Calu3 (cell line): ENCODE measurements at places on chromosomes 5 and 9.
A peak's percentile ranks its signal among the peaks of the same experiment; 100 is the strongest.

DNA sequence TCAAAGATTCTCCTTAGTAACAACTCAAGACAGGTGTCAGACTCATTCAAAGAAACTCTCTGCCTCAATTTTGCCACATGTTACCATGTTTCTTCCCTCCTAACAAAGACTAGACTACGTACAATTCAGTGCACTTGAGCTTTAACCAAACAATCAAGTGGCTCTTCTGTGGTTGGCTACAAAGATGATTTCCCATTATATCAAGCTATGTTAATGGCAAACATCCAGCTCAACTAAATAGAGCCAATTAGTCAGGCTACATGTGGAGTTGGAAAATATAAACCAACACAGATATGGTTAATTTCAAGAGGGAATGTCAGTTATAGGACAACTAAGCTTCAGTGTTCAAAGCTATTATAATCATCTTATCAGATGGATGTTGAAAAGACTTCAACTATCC lies 29.2 kb upstream of the ADRA1B start:
- no peak for DNase-seq

DNA sequence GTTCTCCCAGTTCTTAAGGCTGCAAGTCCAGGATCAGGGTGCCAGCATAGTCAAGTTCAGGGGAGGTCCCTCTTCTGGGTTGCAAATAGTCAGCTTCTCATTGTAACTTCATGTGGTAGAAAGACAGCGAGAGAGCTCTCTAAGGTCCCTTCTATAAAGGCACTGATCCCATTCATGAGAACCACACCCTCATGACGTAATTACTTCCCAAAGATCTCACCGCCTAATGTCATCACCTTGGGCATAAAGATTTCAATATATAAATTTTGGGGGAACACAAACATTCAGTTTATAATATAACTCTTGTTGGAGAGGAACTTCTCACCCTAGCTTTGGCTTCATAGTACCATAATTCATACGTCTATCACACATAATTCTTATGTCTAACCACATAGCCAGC lies 203.9 kb upstream of the VLDLR start:
- no peak for DNase-seq

DNA sequence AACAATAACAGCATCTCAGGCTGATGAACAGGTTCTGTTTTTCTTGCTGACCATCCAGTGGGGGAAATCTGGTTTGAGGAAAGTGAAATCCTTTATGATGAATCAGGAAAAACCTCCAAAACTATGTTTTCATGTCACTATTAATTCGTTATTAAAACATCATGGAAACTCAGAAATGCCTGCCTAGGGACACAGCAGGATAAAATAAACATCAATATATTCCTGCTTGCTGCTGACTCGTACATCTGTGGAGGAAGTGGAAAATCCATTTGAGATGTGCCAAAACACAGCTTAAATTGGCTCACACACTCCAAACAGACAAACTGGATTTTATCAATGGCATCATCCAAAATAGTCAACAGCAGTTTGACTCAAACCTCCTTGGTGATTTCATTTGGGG lies 53.0 kb downstream of the TEK start:
- DNase-seq, result no peak

- no peak for DNase-seq
Measured at GRCh38 chr5:171444582-171444981, 25.1 kb downstream of the FGF18 start.

- DNase-seq, result no peak
Measured at GRCh38 chr9:106886111-106887046, 23.4 kb downstream of the ZNF462 start.

DNA sequence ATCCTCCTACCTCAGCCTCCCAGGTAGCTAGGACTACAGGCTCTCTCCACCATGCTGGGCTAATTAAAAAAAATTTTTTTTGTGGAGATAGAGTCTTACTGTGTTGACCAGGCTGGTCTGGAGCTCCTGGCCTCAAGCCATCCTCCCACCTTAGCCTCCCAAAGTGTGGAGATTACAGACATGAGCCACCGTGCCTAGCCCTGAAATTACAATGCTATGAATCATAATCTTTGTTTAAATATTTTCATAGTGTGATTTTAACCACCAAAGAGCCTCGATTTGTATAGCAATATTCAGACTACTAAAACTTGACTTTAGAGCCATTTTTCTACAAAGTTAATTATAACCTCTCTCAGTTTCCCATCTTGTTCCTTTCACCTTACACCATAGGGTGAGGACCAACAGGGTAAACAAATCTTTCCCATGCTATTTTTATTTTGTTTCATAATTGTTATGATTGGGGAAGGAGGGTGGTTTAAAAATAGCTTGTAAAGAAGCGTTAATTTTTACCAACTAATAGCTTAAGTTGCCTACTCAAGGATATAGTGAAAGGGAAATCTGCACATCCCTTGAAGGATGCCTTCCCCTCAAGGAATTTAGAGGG lies 32.7 kb downstream of the UBE2D2 start:
- peak; percentile 67 for DNase-seq

- DNase-seq, result no peak
Measured at GRCh38 chr9:135579889-135580660, 18.5 kb downstream of the PAEP start.

GRCh38 chr9:114282104-114282485 lies 40.8 kb upstream of the ORM1 start:
- no peak for DNase-seq

DNA sequence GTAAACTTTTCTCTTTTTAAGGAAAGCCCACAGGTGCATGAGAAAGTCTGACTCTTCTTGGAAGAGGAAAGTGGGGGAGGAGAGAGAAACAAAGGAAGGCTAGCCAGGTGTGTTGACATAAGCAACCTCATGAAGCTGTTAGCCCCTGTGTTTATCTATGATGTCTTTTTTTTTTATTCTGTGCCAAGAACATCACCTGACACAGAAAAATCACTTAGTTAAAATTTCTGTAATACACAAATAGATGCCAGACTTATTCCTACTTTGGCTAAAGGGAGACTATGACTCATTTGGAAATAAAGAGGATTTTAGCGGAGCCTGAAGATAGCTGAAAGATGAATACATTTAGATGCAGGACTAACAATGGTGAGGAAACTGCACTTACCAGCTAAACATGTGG lies 58.3 kb downstream of the BAAT start:
- no peak for DNase-seq

- DNase-seq, result no peak
Measured at GRCh38 chr9:109535365-109535764, 37.3 kb upstream of the PTPN3 start.

GRCh38 chr5:110663525-110663924 lies 62.9 kb downstream of the TMEM232 start:
- DNase-seq, result no peak

DNA sequence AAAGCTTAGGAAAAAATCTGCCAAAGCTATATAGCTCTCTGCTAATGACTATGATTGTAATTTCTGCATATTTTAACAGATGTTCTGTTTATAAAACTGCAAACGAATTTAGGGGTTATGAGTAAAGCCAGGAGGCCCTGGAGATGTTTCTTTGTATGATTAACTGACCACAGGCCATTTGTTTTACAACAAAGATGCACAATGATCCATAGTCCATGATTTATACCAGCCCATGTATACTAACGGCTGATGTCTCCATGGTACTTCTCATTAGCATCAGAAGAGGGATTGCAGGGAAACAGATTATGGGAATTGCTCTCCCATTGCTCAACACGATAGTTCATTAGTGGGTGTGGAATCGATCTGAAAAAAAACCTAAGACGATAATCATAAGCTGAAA lies 78.9 kb downstream of the PPP2R2B start:
- DNase-seq, result no peak

DNA sequence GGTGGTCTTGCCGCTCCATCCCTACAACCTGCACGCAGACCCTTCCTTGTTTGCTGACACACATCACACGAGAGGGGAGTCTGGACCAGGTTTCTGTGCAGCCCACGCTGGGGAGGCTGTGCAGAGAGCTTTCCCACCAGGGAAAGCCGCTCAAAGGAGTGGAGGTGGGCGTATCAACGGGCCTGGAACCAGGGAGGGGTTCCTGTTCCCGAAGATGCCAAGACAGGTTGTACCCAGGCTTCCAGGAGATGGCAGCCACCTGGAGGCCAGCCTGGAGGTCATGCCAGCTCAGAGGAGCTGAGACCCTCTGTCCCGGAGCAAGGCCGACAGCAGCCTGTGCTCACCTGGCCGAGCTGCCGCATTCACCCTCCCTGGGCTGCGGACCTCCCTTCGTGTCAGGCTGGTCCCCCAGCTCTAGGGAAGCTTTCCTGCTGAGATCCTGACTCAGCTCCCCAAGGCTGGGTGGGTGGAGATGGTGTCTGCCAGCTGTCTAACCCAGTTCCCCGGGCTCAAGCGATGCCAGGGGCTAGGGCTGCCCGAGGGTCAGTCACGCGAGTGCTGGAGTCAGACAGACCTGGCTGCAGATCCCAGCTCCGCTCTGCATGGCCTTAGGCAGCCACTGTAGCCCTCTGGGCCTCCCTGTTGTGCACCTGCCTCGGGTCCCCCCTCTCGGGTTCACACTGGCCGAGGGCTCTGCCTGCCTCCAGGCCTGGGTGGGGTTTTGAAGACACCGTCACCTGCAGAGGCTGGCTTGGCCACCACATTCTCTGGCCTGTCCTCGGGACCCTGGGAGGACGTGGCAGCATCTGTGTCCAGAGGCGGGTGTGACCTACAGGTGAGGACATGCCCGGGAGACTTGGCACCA lies 28.5 kb upstream of the QSOX2 start:
- no peak for DNase-seq

- DNase-seq, result no peak
Measured at GRCh38 chr5:169740435-169740834, 103.4 kb downstream of the DOCK2 start.

GRCh38 chr5:140630292-140631035 lies 2.5 kb downstream of the CD14 start:
- DNase-seq, result no peak
